ENCODE measurements at places on chromosomes 1 and 21.

DNA sequence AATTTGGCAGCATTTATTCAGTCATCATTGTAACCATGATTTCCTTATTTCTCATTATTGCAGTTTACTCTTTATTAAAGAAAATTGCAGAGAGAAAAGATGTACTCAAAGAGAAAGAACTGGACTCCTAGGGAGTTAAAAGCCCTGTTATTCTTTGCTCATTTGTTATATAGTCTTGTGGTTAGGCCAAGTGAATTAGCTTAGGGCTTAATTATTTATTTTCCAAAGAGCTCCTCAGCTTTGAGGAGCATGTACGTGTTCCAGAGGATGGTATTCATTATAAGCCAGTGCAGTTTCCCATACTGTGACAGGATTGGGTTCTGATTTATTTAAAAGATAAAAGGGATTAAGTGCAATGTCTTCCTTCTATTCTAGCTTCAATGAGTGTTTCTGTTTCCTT, 86.4 kb downstream of the GPR161 start:
- no peak for DNase-seq

DNA sequence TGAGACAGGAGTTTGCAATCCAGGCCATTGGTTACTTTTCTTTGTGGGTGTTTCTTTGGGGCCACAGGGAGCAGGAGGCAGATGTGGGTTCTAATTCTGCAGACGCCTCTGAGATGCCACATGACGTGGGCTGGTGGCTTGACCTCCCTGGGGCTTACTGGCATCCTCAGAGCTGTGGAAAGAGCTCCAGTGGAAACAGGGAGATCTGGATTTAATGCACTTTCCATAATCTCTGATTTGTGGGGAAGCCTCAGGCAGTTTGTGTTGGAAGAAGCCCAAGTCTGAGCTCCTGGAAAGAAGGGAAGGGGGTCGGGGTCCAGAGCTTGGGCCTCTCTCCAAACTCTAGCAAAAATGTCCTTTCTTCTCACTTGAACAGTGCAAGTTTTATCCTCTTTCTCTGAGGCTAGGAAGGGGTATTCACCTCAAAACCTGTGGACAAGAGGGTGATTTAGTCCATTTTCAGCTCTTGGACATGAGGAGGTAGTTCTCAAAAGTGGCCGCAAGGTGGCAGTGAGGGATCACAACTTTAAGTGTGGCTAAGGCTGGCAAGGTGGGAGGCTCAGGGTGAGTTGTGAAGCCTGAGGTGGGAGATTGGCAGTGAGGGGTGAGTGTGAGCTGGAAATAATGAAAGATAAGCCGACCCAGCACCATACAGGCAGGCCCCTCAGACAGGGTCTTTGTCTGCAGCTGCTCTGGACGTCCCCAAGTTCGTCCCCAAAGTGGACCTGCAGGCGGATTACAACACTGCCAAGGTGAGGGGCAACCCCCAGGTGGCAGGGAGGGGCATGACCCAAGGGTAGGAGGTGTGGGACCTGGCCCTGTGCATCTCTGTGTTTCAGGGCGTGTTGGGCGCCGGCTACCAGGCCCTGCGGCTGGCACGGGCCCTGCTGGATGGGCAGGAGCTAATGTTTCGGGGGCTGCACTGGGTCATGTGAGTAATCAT, 9.2 kb downstream of the IKBKE start:
- peak; percentile 60 for DNase-seq

DNA sequence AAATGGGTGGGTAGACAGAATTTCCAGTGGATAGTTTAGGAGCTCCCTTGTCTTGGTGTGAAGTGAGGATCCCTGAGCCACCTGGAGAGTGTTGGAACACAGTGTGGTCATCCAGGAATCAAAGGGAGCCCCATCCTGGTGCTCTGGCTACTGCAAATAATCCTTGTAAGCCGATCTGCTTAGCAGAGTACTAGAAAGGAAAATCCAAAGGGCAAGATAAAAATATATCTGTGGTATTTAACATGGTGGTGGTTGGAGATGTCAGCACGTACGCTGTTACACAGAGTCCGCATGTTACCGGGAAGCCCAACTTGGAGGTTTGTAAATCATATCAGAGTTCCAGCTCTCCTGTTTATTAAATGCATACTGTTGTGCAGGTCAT, 39.0 kb downstream of the VANGL1 start:
- no peak for DNase-seq

GRCh38 chr1:241767737-241768136, 80.3 kb upstream of the EXO1 start:
- DNase-seq, result no peak

GRCh38 chr1:18948048-18948912, 8.2 kb downstream of the IFFO2 start:
- DNase-seq, result peak; percentile 48

DNA sequence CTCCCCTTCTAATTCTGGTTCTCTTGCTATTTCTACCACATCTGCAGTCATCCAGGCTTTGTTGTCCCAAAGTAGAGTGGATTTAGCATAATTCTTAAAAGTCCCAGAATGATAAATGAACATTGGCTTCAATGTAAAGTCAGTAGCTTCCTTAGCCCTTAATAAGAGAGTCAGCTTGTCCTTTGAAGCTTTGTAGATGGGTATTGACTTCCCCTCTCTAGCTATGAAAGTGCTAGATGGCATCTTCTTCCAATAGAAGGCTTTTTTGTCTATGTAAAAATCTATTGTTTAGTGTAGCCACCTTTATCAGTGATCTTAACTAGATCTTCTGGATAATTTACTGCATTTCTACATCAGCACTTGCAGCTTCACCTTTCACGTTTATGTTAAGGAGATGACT, 181.4 kb upstream of the B3GALT2 start:
- DNase-seq, result no peak

DNA sequence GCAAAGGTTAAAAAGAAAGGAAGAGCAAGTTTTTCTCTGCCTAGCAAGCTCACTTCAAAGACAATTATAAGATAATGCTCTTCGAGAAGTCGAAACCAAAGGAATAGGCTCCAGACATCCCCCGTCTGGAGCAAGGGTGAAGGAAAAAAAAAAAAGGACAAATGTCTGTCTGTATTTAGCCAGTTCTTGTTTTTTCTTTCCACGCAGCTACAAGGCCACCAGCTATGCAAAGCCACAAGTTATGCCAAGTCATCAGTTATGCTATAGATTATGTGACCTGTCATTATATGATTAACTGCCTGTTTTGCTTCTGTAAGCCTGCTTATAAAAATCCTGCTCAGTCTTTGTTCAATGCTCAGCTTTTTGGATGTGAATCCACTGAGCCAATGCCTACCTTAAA, 2.4 kb upstream of the THEM5 start:
- DNase-seq, result no peak

DNA sequence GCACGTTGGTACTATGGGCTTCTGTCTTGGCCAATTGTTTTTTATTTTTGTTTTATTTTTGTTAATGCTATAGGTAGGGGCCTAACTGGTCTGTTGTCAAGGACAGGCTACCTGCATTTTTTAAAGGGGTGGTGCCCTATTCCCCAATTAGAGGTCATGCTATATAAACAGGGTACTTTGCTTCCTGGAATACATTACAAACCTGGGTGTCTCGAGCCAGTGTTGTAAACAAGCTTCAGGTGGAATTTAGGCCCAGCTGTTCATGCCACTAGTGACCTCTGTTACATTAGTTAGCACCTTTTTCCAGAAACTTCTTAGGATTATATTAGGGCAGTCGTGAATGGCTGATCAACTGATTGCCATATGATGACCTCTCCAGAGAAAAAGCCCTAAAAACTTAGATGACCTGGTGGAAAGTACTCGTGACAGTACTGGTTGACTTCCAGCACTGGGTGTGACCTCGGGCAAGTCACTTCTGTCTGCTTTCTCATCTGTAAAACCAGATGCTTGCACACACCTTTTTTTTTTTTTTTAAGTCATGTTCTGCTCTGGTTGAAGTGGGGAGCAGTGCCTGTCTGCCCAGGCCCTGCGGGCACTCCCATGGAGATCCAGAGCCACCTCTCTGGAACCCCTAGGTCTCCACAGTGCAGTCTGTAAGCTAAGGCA, 46.5 kb downstream of the ELK4 start:
- DNase-seq, result no peak

DNA sequence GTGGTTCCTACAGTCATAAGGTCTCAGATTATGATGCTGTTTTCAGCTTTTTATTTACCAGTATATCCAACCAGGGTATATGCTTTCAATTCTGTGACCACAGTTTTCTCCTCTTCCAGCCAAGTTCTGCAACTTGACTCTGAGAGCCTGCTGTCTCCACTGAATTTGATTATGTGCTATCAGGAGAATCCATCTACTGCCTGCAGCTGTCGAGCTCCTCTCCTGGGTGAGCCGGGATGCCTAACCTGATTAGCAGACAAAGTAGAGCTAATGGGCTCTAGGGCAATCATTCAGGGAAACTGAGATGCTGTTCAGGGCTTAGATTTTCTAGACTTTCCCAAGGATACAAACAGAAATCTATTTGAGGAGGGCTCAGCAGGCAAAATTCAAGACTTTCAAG, 271.5 kb upstream of the BEND5 start:
- no peak for DNase-seq

GRCh38 chr1:15347182-15347581, 62.5 kb upstream of the EFHD2 start:
- DNase-seq, result no peak

- DNase-seq, result no peak
Observed at GRCh38 chr1:234861761-234862160, 251.8 kb upstream of the IRF2BP2 start.

GRCh38 chr1:93811326-93812065, 67.5 kb downstream of the DNTTIP2 start:
- no peak for DNase-seq

- no peak for DNase-seq
Observed at GRCh38 chr1:86703696-86704457, 499 bp upstream of the SH3GLB1 start.

- no peak for DNase-seq
Observed at GRCh38 chr1:31717341-31717740, 13.5 kb upstream of the COL16A1 start.

DNA sequence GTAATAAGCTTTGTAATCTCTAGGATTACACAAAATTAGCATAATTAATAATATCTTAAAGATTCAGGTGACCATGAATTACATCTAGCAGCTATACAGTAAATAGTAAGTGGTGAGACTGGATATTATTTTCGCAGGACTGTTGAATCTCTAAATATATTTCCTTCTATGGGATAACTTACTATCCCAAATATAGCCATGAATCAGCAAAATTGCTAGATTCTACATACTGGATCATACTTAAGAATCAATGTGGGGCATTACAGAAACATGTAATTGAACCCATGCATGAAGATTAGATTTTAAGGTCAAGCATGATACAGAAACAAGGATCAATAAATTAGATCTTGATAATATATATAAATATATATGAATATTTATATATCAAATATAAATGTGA, 1203.4 kb downstream of the BRINP3 start:
- no peak for DNase-seq

DNA sequence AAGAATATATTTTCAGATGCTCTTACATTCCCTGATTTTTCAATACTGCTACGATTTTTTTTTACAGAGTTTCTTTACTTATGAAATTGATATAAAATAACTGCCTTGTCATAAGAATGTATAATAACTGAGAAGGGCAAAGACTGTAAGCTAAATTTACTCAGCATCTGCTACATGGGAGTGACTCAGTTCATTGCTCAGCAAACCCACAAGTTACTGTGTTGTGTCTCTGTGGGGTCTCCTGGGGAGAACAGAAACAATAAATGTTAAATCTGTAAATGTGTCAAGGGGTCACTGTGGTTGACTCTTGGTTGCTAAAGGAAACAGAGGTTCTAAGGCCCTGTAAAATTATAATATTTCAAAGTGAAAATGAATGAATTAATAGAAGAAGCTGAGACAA, 210.3 kb upstream of the CACYBP start:
- no peak for DNase-seq

GRCh38 chr1:58899587-58900271, 115.9 kb upstream of the JUN start:
- DNase-seq, result no peak

DNA sequence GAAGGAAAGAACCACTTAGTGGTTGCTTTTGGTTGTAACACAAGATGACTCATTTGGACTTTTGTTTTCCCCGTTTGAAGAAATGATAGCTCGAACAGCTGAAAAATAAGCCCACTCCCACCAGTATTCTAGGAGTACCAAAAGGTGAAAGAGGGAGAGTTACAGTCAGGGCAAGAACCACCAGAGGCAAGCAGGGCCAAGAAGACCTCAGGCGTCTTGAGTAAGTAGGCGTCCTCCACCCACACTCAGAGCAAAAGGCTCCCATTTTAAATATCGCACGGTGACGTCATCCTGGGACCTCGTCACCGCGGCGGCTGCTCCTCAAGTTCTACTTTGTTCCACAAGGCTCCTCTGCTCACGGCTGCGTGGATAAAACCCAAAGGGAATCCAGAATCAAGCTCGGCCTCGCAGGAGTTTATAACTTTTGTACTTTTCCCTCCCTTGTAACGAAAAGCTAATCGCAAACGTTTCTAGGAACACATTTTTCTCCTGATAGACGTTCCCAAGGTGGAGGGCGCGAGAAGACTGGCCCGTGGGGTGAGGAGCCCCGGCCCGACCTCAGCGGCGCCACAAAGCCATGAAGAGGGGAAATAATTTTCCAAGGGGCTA, 1.2 kb downstream of the BTG3 start:
- DNase-seq, result peak; percentile 79

DNA sequence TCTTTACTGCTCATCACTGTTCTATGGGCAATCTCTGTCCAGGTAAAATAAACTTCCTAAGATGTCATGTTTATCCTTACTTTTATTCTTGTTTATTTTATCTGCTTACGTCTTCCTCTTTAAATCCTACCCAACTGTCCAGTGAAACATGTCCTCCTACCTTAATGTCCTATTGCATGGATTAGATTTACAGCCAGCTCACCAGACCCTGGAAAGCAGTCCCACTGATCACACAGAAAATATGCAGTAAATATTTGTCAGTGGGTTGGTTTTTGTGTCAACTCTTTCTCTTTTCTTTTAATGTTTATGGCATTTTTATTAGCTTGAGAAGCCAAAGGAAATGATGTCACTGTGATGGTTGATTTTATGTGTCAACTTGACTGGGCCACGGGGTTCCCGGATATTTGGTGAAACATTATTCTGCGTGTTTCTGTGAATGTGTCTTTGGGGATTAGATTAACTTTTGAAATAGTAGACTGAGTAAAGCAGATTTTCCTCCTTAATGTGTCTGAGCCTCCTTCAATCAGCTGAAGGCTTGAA, 258.3 kb downstream of the SRGAP2C start:
- no peak for DNase-seq

- DNase-seq, result no peak
Observed at GRCh38 chr21:14763695-14764064, 217.6 kb upstream of the SAMSN1 start.

DNA sequence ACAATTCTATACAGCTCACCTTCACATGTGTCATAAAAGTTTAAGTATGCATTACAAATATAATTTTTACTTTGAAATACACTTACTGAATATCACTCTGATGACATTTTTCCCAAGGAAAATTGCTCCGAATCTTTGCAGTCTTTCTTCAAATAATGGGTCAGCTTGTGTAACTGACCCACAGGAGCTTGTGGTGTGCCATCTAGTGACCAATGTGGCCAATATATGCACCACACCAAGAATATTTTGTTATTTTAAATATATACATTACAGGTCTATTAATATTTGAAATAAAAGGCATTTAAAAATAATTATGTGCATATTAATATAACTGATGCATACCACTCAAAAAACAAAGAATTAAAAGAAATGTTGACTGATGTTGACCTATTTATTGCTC, 271.4 kb downstream of the TBX15 start:
- DNase-seq, result no peak

All from activated naive CD8-positive, alpha-beta T cell treated with anti-CD3 and anti-CD28 coated beads for 36 hours (primary cell).